Neuronal stem cell (in vitro differentiated cells): ENCODE measurements at places on chromosomes 1 and 21.

DNA sequence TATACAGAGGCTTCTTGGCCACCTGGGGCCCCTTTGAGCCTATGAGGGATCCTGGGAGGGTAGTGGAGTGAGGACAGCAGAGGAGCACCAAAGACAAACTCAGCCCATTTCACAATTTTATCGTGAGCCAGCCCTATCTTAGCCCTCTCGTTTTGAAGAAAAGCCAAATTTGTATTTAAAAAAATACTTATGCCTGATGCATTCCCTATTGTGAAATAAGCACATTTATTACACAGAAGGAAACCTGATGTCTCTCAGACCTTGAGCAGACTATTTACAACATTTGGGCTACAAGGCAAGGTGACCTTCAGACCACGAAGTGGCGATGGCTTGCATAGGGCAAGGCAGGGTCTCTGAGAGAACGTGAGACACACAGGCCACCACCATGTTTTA, 41.3 kb upstream of the H6PD start:
- no peaks in the 10 kb centered on the region for H3K36me3 ChIP-seq
- no peak for DNase-seq
- H3K27ac ChIP-seq: no peak overlapping the region
- H3K27me3 ChIP-seq: peaks cover 17% of the 10 kb centered on the region

- no peaks in the 10 kb centered on the region for H3K4me1 ChIP-seq
- no peak overlapping the region for H3K27ac ChIP-seq
- H3K4me3 ChIP-seq: no peak overlapping the region
Observed at GRCh38 chr1:228370439-228370940, 36.1 kb downstream of the TRIM11 start.

GRCh38 chr1:234616644-234617043, 6.7 kb upstream of the IRF2BP2 start:
- no peaks in the 10 kb centered on the region for H3K27me3 ChIP-seq
- peaks cover 56% of the 10 kb centered on the region for H3K4me1 ChIP-seq
- no peak for DNase-seq
- H3K4me3 ChIP-seq: no peak overlapping the region

DNA sequence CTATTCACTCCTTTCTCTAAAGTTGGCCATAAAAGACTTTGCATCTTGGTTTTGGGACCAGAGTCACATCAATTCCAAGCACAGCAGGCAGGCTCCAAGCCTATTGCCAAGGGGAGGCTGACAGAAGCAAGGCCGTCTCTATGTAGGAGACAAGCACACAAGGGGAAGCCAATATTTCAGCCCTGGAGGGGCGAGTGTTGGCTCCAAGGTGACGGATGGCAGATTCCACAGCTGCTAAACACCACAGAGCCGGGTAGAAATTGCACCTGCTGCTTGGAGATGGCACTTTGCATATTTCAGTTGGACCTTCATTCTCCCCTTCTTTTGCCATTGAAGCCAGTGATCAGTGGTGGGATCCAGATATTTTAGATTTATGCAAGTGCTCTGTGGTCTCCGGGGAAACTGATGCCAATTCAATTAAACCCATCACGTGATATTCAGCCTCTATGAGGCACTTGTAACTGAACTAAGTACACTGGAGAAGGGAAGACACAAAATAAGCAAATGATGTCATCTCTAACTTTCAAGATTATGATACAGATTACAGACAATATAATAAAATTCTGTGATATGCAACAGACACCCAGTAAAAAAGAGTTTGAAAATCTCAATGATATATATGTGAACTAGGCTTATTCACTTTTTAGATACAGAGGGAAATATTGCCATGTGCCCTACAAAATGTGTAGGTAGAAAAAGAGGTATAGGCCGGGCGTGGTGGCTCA, 102.8 kb upstream of the GREM2 start:
- no peak overlapping the region for H3K27ac ChIP-seq
- H3K36me3 ChIP-seq: no peaks in the 10 kb centered on the region
- H3K4me1 ChIP-seq: no peaks in the 10 kb centered on the region
- DNase-seq: no peak
- H3K27me3 ChIP-seq: no peaks in the 10 kb centered on the region

DNA sequence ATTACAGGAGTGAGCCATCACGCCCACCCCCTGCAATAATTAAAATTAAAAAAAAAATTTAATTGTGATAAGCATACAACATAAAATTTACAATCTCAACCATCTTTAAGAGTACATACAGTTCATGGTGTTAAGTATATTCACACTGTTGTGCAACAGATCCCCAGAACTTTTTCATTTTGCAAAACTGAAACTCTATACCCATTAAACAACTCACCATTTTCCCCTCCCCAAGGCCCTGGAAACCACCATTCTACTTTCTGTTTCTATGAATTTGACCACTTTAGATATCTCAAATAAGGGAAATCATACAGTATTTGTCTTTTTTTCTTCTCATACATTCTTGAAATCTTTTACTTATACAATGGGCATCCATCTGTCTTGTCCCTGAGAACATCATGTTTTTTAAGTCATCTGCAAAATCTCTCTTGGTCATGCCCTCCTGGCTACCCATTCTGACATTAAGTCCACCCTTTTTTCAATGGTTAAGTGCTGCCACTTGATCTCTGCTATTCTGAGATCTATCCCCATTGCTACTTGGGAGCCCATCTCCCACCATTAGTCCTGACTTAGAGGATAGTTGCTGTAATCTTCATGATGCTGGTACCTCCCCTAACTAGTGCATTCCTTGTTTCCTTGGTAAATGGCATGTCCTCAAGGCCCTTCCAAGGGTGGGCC, 39.4 kb upstream of the ZFYVE9 start:
- no peaks in the 10 kb centered on the region for H3K27me3 ChIP-seq
- no peak overlapping the region for H3K27ac ChIP-seq
- no peak overlapping the region for H3K4me3 ChIP-seq
- peaks cover 3% of the 10 kb centered on the region for H3K4me1 ChIP-seq
- no peak for DNase-seq

DNA sequence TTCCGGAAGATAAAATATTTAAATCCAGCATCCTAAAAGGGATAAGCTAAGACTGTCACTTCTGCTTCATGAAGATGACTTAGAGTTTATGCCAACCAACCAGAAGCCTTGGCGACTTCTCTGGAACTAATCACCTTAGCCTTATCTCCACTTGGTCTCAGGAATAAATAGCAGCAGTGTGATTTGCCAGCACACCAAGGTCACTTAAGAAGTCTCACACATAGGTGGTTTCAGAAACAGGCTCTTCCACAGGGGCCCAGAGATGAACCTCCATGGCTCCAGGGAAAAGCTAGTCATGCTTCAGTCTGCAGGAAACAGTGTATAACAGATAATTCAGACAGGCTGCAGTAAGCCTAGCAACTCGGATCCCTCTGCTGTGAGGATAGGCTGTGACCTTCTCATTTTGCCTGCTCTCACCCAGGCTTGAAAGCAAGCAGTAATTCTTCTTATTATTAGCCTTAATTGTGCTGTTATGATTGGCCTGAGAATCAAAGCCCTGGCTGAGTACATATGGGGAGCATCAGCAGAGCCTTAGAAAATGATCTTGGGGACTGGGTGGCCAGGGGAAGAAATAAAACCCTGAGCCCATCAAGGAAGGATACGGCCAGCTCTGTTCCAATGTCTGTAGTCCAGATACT, 84.7 kb downstream of the WLS start:
- H3K27me3 ChIP-seq: no peaks in the 10 kb centered on the region
- DNase-seq: no peak
- H3K27ac ChIP-seq: no peak overlapping the region
- H3K4me3 ChIP-seq: no peak overlapping the region
- H3K4me1 ChIP-seq: no peaks in the 10 kb centered on the region

DNA sequence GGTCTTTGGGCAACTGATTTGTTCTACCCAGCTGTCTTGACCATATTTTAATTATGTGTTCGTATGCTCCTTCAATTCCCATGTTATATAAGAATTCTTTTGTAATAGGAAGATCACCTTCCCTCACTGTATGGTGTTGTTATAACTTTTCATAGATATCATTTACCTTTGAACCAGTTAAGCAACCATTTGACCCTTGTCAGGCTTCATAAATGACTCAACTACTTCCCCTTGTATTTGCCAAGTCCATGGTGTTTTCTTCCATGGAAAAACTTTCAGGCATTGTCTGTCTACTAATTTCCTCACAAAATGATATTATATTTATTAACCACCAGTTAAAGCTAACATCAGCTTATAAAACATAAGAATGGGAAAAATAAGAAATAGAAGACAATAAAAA, 5.1 kb downstream of the BPNT1 start:
- H3K4me1 ChIP-seq: no peaks in the 10 kb centered on the region
- DNase-seq: no peak
- H3K27ac ChIP-seq: no peak overlapping the region

DNA sequence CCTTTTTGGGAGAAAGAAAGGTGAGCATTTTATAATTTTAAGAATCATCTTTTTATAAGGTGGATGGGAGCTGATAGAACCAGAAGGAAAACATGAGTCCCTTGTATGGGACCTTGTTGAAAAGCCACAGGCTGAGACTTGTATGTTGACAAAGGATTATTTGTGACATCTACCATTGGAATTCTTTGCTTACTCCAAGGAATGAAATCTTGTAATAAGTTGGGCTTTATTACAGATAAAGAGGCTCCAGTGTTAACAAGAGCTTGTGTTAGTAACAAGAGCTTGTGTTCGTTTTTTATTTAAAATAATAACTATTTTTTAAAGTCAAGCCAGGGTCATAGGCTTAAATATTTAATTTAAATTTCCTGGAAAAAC, 201.1 kb upstream of the CHRM3 start:
- no peaks in the 10 kb centered on the region for H3K36me3 ChIP-seq
- DNase-seq: no peak
- H3K27me3 ChIP-seq: no peaks in the 10 kb centered on the region
- no peak overlapping the region for H3K27ac ChIP-seq
- no peak overlapping the region for H3K4me3 ChIP-seq

- DNase-seq: no peak
- no peaks in the 10 kb centered on the region for H3K36me3 ChIP-seq
Observed at GRCh38 chr1:168514455-168514854, 29.3 kb downstream of the XCL2 start.

DNA sequence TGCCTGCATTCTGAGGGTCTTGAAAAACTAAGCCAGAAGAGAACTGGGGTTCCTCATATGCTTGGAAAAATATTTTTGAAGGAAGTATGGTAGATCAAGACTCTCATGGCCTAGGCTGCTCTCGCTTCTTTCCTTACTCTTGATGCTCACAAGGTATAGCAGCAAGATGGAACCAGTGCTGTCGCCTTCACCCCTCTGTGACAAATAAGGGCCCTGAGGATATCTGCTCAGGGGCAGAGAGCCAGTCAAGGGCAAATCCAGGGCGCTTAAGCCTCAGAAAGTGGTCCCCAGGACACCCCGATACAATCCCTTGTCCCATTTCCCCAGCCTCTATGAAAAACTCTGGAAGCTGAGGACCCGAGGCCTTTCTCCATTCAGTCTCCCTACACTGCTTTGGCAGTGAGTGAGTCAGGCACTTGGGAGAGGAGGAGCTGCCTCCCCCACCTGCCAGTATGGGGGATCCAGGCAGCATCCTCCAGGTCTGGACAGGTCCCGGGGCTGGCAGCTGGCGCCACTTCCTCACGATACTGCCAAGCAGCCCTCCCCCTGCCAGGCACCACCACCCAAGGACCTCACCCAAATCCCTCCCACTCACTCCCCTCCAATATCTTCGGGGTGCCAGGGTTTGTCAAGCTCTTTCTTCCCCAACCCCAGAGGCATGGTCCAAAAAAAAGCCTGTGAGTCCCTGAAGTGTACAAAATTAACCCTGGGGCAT, 1.3 kb downstream of the IGSF9 start:
- H3K36me3 ChIP-seq: no peaks in the 10 kb centered on the region
- no peak for DNase-seq
- H3K4me1 ChIP-seq: peaks cover 39% of the 10 kb centered on the region
- H3K4me3 ChIP-seq: no peak overlapping the region
- no peaks in the 10 kb centered on the region for H3K27me3 ChIP-seq

- no peak for DNase-seq
- peaks cover 26% of the 10 kb centered on the region for H3K36me3 ChIP-seq
- no peaks in the 10 kb centered on the region for H3K27me3 ChIP-seq
- no peak overlapping the region for H3K4me3 ChIP-seq
- no peaks in the 10 kb centered on the region for H3K4me1 ChIP-seq
Observed at GRCh38 chr21:32757804-32758203, 13.8 kb downstream of the PAXBP1 start.

DNA sequence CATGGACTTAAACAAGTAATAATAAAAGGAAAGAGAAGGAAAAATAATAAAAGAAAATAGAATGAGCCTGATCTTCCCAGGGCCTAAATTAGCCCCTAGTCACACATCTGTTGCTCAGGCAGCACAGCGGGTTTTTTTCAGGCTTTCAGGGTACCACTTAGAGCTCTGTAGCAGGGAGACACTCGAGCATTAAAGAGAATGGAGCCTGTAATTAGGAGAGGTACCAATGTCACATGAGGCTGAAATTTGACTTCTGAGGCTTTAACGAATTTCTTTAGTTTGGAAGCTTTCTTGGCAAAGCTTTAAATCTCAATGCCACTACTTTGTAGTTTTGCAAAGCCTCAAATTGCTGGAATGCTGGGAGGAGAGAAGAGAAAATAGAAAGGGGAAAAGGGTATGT, 116.3 kb downstream of the AK5 start:
- no peak overlapping the region for H3K27ac ChIP-seq
- H3K4me3 ChIP-seq: no peak overlapping the region
- peaks cover 8% of the 10 kb centered on the region for H3K4me1 ChIP-seq
- no peak for DNase-seq
